ENCODE measurements at places on chromosomes 5 and 9. TPM values are rescaled to one million over a fixed set of nuclear protein-coding genes. Genes with fewer than 3 reads are reported as not detected.

- DNase-seq, result peak; percentile 25
Observed at GRCh38 chr9:32385152-32385884, 875 bp downstream of the ACO1 start.

GRCh38 chr5:62575066-62575465 is 3.6 kb upstream of the LRRC70 start:
- DNase-seq, result no peak

DNA sequence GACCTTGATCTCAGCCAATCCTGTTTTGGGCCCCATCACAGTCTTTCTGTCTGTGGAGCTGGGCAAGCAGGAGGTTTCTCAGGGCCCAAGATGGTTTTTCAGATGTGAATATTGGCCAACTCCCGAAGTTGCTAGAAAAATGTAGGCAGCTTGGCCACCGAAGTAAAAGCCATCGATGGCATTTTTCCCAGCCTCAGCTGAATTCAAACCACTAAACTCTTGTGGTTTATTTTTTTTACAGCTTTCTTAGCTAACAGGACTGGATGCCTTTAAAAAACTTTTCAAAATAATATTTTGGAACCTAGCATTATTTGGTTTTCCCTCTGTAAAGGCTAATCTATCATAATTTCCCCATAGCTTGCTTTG is 102.5 kb upstream of the ERCC6L2 start:
- no peak for DNase-seq

- peak; percentile 30 for DNase-seq
Observed at GRCh38 chr5:76547242-76547890, 75.8 kb downstream of the F2RL2 start.

The KIF4B gene
- 0.13 TPM for total RNA-seq

DNA sequence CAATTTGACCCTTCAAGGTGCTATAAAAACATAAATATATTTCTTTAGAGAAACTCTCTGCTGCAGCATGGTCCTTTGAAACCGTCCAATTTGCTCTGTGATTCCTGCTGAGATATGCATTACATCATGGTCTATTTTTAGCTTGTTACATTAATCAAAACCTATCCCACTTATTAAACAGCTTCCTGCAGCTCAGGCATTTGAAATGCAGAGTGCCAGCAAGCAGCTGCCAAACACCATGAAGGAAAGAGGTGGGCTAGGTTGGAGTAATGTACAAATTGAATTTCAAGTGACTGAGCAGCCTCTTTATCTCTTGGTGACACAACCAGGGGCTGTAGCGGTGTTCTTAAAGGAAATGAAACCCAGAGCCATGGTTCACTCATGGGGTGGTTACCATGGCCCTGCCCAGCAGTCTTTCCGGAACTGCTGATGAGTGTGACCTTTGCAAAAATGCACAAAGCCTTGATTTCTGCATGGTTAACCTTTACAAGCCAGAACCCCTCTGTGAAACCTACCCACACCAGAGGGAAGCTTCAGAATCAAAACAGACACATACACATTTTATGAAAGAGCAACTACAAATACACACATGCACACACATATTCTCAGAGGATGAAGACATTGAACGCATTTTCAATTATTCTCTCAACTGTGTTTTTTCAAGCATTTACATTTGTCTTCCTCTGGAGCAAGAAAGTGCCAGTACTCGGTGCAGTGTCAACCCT is 155.8 kb upstream of the ZNF608 start:
- peak; percentile 41 for DNase-seq

Measured in bronchial epithelial cell (primary cell).